ENCODE measurements at places on chromosomes 7 and 10.

- no peak for DNase-seq
Measured at GRCh38 chr7:94908323-94909178, 1.2 kb downstream of the PPP1R9A start.

GRCh38 chr7:83410989-83411591 is 237.8 kb downstream of the SEMA3E start:
- DNase-seq: no peak

- no peak for DNase-seq
Measured at GRCh38 chr7:78587443-78588044, 789.0 kb downstream of the PHTF2 start.

DNA sequence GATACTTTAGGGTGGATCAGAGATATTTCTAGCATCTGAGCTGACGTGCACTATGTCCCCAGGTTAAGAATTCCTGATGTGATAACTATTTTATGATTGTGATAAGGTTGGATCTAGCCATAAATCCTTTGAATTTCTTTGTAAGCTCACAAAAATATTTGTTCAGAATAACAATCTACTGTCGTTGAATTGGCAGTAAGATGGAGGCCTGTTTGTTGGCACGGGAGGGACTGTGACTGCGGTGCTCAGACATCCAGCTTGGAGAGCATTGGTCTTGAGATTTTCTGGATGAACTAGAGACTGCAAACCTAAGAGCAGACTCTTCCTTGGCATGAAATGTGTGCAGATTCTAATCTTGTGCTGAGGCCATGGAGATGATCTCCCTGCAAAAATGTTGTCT is 131.1 kb downstream of the LRRC4 start:
- DNase-seq: no peak

DNA sequence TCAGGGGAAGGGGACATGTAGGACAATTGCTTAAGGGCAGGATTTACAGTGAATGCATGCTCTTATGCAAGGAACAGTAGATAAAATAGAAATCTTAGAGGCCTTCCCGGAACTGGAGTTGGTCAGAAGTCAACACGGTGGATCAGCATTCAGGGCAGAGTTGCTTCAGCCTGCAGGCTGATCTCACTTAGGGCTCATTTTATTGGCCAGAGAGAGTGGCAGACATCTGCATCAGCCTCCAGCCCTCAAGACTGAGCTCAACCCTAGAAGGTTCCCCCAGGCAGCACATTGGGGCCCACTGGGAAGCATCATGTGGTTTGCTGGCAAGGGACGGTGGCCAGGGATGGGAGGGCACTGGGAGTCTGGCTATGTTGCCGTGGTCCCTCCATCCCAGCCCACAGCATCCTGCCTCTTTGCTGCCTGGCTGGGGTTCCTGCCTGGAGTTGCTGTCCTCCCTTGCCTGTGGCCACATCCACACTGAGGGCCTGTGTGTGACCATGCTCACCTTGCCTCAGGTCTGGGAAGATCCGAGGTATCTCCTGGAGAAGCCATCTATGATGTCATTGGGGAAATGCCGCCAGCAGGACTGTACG is 13.0 kb downstream of the SCART1 start:
- DNase-seq: no peak

GRCh38 chr10:124249812-124250432 is 156.5 kb upstream of the CHST15 start:
- DNase-seq: no peak

DNA sequence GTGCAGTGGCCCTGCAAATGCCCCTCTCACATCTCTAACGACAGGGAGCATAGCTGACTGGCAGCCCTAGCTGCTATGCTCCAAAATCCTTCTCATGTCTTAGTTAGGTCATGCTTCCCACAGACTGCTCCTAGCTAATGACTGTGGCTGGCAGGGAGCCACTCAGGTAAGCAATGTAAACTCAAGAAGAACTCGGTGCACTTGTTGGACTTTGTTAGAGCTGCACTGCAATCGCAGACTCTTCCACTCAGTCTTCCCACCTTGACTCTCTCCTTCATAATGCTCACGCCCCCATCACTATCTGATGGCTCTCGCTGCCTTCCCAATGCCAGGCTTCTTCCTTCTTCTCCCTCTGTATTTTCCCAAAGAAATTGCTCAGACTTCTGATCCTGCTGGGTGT is 24.0 kb downstream of the OR9A2 start:
- no peak for DNase-seq

DNA sequence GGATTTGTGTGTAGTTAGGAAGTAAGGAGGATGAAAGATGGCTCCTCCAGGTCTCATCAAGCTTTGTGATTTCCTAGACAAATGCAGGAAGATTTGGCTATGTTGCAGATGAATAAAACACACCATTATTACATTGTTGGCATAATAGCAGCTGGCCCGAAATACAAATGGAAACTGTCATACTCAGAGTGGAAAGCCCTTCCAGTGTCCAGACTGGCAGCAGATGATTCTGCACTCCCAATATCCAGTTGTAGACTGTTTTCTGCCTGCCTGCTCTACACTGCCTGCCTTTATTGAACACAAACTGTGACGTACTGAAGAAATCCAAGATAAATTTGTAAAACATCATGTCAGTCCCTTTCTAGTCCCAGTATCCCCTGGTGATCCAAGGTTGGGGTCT is 99.7 kb upstream of the FZD1 start:
- no peak for DNase-seq

GRCh38 chr10:29257784-29258135 is 31.1 kb upstream of the LYZL1 start:
- DNase-seq: no peak

GRCh38 chr10:97468162-97468561 is 22.2 kb downstream of the ZDHHC16 start:
- no peak for DNase-seq

DNA sequence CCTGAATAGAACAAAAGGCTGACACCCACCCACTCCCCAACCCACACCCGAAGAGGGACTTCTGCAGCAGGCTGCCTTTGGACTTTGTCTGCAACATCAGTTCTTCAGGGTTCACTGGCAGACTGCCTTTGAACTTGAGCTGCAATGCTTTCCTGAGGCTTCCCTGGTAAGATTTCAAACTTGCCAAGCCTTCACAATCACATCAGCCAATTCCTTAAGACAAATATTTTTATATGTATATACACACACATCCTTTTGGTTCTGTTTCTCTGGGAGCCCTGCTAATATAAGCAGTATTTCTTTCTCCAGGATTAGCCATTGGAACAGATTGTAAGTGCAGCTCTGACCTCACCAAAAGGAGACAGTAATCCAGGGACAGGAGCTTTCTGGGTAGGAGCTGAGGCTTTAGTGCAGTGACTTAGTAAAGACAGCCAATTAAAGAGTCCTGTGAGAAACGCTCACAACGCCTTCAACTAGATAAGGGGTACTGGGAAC is 55.6 kb upstream of the KMT2E start:
- DNase-seq: no peak

DNA sequence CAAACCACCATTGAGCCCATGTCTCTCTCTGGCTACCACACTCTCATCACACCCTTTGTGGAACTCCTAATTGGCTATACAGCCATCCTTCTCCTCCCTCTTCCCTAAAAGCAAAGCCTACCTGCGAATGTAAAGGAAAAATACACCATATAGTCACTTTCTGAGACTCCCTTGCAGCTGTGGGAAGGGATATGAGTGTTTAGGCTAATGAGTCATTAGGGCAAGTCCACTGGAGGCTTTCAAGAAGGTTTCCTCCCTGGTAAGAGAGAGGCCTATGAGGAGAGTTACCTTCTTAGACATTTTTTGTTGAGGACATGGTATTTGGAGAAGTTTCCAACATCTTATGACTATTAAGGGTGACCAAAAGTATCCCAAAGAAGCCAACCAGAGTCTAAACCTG is 4.1 kb upstream of the TMEM243 start:
- DNase-seq: no peak

DNA sequence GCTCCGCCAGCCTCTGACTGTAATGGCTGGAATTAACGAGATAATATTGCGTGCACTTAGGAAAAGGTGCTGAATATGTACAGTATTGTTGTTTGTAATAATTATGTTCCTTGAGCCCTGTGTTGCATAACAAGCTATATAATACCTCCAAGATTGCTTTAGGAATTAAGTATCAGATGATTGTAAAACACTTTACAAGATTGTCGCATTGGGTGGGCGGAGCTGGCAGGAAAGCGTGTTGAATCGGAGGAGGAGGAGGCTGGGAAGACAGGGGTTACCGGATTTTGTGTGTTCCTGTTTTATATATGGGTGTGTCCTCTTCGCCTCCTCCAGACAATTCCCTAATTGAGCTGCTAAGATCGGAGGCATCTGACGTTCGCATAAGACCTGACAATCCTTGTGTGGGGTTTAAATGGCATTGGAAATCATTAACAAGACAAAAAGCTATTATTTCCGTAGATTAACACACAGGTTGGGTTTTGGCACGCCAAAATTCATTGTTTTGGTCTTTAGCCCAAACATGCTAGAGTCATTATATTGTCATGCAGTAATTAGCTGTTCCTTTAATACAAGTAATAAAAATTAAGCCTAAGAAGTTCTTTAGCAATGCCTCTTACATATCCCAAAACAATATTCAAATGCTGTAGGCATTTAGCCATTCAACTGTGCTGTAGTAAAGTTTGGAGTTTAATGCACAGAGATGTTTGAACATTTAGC is 192.9 kb upstream of the SH2B2 start:
- DNase-seq: no peak

DNA sequence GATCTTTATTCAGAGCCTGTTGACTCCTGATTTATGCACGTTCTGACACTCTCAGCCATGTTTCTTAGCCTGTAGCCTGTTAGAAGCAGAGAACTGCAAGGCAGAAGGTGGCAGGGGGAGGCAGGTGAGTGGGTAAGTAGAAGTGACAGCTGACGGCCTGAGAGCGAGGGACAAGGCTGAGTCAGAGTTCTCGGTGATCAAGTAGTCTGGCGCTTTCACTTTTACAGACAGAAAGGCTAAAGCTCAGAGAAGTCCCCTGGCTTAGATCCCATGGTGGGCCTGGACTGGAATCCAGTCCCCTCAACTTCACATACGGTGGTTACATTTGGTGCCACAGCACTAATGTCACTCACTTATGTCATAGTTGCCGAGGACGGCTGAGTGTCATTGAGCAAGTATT is 139.0 kb downstream of the TACC2 start:
- no peak for DNase-seq

DNA sequence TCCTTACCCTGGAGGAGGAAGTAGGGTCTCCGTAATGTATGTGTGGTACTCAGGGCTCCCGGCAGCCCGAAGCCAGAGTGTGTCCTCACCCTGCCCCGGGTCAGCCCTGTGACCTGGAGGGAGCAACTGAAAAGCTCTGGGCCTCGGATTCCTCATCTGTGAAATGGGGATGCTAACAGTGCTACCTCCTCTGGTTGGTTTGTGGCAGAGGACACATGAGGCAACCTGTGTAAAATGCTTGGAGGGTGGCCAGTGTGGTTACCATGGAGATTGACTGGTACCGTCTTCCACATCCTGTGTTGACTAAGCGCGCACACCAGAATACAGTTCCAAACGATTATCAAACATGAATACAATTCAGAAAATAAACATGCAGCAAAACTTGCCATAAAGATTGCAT is 163.8 kb upstream of the KLF6 start:
- DNase-seq: peak; percentile 30

DNA sequence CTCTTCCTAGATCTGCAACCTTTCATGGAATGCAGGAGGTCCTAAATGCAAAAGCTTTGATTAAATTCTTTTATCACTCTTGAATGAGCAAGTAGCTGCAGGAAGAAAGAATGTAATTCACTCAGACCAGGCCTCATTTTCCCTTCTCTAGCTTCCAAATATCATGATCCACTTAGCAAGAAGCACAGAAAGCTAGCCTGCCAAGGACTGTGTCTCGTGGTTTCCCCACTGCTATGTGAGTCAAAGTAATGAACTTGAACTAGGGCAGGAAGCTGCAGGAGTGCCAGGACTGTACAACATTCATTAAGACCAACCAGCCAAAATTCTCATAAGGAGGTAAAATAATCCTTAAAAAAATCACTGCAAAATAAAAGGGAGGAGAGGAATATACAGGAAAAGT is 379.2 kb downstream of the CALN1 start:
- DNase-seq: no peak

- DNase-seq: no peak
Measured at GRCh38 chr10:13062803-13063202, 37.2 kb upstream of the OPTN start.

- no peak for DNase-seq
Measured at GRCh38 chr7:136665878-136666509, 202.5 kb upstream of the CHRM2 start.

DNA sequence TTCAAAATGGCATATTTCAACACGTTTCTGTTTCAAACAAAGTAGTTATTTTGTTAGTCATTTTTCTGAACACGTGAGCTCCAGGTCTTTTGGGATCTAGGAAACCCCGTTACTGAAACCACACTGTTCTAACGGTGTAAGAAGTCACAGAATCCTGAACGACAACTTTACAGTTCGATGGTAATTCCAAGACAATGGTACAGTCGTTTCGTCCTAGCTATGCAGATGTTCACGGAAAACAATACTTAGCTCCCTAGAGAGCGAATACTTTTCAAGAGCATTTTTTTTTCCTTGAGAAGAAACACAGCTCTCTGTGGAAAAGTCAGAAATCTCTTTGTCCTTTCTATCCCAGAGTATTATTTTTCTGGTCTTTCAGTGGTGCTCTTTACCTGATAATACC is 254.1 kb downstream of the ADARB2 start:
- no peak for DNase-seq

DNA sequence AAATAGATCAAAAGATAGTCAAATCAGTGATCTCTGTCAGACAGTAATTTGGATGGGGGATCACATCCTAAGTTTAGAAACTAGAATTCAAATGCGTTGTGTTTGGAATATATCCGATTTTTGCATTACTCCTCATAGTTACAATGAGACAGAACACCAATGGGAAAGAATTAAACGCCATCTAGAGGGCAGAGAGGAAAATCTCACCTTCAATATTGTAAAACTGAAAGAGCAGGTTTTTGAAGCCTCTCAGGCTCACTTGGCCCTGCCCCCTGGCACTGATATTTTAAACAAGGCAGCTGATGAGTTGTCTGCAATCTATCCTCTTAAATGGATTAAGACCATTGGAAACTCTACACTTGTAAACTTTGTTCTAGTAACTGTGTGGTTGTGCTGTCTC is 17.7 kb downstream of the FRG2B start:
- DNase-seq: no peak

DNA sequence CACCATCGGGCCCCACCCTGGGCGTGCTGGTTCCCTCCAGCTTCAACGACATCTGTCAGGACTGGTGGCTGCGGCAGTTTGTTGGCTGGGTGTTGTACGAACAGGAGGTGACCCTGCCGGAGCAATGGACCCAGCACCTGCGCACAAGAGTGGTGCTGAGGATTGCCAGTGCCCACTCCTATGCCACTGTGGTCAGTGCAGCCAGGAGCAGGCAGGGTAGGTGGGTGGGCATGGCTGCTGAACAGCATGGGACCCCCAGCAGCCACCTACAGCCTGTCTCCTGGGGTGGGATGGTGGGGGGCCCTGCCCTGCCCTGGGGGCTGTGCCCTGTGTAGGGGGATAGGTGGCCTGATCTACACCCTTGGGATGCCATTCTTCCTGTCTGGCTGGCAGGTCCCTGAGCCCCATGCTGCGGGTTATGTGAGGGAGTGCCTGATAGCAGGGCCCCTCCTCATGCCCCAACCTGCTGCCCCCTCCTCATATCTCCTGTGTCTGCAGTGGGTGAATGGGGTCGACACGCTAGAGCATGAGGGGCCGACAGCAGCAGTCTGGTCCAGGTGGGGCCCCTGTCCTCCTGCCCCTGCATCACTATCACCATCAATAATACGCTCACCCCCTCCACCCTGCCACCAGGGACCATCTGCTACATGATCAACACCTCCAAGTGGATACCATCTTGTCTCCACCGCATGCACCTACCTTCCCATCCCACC is 56.9 kb downstream of the ZNF727 start:
- DNase-seq: no peak

- peak; percentile 9 for DNase-seq
Measured at GRCh38 chr7:77351539-77352004, 64.6 kb downstream of the GSAP start.

GRCh38 chr7:3283130-3283704 is 17.8 kb upstream of the SDK1 start:
- DNase-seq: no peak
